ENCODE measurements at places on chromosomes 3 and 15.

DNA sequence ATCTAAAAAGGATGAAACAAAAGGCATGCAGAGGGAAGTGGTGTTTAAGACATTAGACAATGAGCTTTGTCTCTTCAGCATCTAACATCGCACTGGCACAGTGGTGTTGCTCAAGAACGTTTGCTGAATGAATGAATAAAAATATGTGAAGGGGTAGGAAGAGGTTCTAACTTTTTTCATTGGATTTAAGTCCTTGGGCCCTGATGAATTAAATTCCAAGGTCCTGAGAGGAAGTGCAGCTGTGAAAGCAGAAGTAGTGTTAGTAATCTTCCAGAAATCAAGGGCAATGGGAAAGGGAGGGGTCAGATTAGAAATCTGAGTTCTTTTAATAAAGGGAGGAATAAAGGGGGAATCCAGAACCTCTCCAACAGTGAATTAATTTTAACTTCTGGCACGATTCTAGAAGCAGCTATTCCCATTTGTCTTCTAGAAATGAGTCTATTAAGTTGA is 29.6 kb downstream of the TLNRD1 start:
- DNase-seq, result no peak

GRCh38 chr3:127175272-127175671 is 17.7 kb upstream of the PRR23E start:
- DNase-seq, result no peak

- no peak for DNase-seq
These were observed 996.4 kb upstream of the CFAP20DC start for GRCh38 chr3:60046210-60046609.

GRCh38 chr15:71458089-71458660 is 342.9 kb downstream of the THSD4 start:
- DNase-seq, result no peak

DNA sequence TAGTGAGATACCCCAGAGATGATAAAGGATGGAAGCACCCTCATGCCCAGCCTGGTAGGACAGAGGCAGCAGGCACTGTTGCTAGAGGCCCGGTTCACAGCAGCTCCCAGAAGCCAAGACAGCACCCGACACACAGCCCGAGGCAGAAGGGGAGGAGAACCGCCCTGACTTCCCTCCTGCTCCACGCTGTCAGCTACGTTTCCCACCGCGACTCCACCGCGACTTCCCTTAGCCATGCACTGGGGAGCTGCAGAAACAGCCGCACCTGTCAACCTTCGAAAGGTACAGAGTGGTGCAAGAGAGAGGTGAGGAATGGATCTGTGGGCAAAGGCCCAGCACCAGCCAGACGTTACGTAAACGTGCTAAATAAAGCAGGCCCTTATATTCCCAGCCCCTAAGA is 529.2 kb downstream of the GABRG3 start:
- DNase-seq, result no peak

DNA sequence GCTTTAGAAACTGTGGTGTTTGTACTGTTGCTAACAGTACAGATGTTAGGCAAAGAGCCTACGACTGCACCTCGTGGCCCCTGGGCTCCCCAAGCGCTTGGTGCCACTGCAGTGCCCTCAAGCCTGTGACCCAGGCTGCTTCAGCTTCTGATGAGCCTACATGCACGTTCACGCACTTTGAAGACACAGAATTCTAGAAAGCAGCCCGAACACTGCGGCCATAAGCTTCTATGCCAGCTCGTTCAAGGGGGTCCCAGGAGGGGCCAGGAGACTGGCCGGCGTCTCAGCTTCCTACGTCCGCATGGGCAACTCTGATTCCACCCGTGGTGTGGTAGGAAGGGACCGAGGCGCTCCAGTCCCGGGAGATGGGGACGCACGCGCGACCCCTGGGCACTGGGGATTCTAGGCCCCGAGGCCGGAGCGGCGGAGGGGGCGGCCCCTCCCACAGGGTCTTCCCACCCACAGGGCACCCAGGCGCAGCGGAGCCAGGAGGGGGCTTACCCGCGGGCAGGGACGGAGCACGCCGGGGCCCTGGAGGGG is 653 bp downstream of the MYO5C start:
- DNase-seq, result no peak

DNA sequence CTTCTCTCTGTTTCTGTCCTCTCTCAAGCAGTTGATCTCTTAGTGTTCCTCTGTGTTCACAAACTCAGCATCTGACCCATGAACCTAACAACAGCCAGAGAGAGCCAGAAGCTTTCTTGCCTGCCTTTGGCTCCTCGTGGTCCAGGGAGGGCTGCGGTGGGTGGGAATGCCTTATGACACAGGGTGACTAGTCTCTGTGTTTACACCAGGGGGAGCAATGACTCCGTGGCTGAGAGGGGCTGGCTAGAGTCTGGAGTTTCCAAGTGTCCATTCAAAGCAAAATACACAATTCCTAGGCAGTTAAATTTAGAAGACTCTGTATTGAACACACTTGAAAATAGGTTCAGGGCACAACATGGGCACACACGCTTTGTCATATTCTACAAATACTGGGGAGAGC is 370.0 kb upstream of the FRG2C start:
- DNase-seq, result peak; percentile 7
